Bronchial smooth muscle cell (primary cell): ENCODE measurements at places on chromosomes 7 and 10. TPM values are rescaled to one million over a fixed set of nuclear protein-coding genes. Genes with fewer than 3 reads are reported as not detected.

The TMEM184A gene
- total RNA-seq: under 0.01 and 0.09 TPM in 2 replicates

The FGL2 gene
- 170 and 189 TPM in 2 replicates for total RNA-seq

The HYAL4 gene
- not detected in 2 replicates for total RNA-seq

The CPEB3 gene
- 0.32 and 0.43 TPM in 2 replicates for total RNA-seq

The TWIST1 gene
- total RNA-seq: 104 and 127 TPM in 2 replicates

The TFPI2 gene
- 1.9 and 26.3 TPM in 2 replicates for total RNA-seq

The PEX1 gene
- total RNA-seq: 11.9 and 14.7 TPM in 2 replicates

The TBC1D12 gene
- 9.2 and 13.6 TPM in 2 replicates for total RNA-seq

The CPXM2 gene
- total RNA-seq: 9.3 and 41.5 TPM in 2 replicates

The NPSR1 gene
- total RNA-seq: not detected in 2 replicates

The LMOD2 gene
- not detected in 2 replicates for total RNA-seq

The UCN3 gene
- total RNA-seq: not detected in 2 replicates

The PRKG1 gene
- total RNA-seq: 28.5 and 39.7 TPM in 2 replicates

The SPAG6 gene
- not detected in 2 replicates for total RNA-seq

The DYNC1I1 gene
- 0.17 and 0.47 TPM in 2 replicates for total RNA-seq

The SPDYE6 gene
- total RNA-seq: not detected in 2 replicates

The XRCC2 gene
- 0.26 and 0.47 TPM in 2 replicates for total RNA-seq

The PTF1A gene
- not detected in 2 replicates for total RNA-seq

The ADRA2A gene
- total RNA-seq: not detected in 2 replicates

The UNCX gene
- not detected in 2 replicates for total RNA-seq

The MMD2 gene
- total RNA-seq: not detected in 2 replicates

The DCLRE1C gene
- 4.7 and 11.8 TPM in 2 replicates for total RNA-seq

The CH25H gene
- total RNA-seq: 0.26 and 0.47 TPM in 2 replicates

The SFR1 gene
- total RNA-seq: 2.7 and 7.4 TPM in 2 replicates

The TLX1 gene
- total RNA-seq: not detected in 2 replicates

The CYP2C9 gene
- total RNA-seq: not detected in 2 replicates

The DGKI gene
- total RNA-seq: 1.9 and 2.5 TPM in 2 replicates

The C7orf57 gene
- total RNA-seq: not detected in 2 replicates

The CLDN3 gene
- under 0.01 TPM in 1 of 2 replicates, not detected in the other for total RNA-seq

The PLEKHA1 gene
- 8.8 and 9.0 TPM in 2 replicates for total RNA-seq
